ENCODE measurements at places on chromosomes 7 and 10.

GRCh38 chr7:11376529-11376928, 402.9 kb downstream of the PHF14 start:
- no peak overlapping the region for H3K27ac ChIP-seq
- no peaks in the 10 kb centered on the region for H3K4me1 ChIP-seq
- H3K27me3 ChIP-seq = peaks cover 2% of the 10 kb centered on the region
- H3K4me3 ChIP-seq = no peak overlapping the region
- no peaks in the 10 kb centered on the region for H3K36me3 ChIP-seq

- H3K36me3 ChIP-seq = no peaks in the 10 kb centered on the region
- no peak overlapping the region for H3K27ac ChIP-seq
- no peak overlapping the region for H3K4me3 ChIP-seq
Observed at GRCh38 chr7:70060298-70061068, 462.2 kb downstream of the AUTS2 start.

- no peak overlapping the region for H3K4me3 ChIP-seq
- H3K36me3 ChIP-seq = peaks cover 7% of the 10 kb centered on the region
- H3K4me1 ChIP-seq = peaks cover 14% of the 10 kb centered on the region
- no peak overlapping the region for H3K27ac ChIP-seq
- no peak for DNase-seq
Observed at GRCh38 chr7:96713037-96713436, 3.4 kb upstream of the SEM1 start.

- DNase-seq = no peak
- H3K4me3 ChIP-seq = no peak overlapping the region
- H3K27ac ChIP-seq = no peak overlapping the region
- H3K36me3 ChIP-seq = no peaks in the 10 kb centered on the region
- H3K27me3 ChIP-seq = no peaks in the 10 kb centered on the region
- no peaks in the 10 kb centered on the region for H3K4me1 ChIP-seq
Observed at GRCh38 chr10:65660006-65660405, 1265.8 kb upstream of the LRRTM3 start.

- H3K27me3 ChIP-seq = peaks cover 17% of the 10 kb centered on the region
- no peak for DNase-seq
- no peak overlapping the region for H3K27ac ChIP-seq
- no peaks in the 10 kb centered on the region for H3K4me1 ChIP-seq
- H3K36me3 ChIP-seq = no peaks in the 10 kb centered on the region
- H3K4me3 ChIP-seq = no peak overlapping the region
Observed at GRCh38 chr10:49419005-49419404, 23.1 kb upstream of the DRGX start.

DNA sequence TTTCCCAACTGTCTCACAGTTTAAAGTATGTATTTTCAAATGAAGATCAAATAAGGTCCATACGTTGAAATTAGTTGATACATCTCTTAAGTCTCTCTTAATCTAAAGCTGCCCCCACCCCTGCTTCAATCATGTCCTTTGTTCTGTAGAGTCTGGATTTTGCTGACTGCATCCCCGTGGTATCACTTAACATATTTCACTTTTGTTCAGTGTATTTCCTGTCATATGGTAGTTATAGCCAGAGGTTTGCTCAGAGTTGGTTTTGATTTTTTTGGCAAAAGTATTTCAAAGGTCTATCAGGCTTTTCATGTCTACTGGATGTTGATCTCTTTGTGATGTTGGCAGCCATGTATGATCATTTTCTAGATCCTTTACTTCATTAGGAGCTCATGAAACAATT, 54.4 kb upstream of the ARID5B start:
- peaks cover 7% of the 10 kb centered on the region for H3K4me1 ChIP-seq
- H3K27me3 ChIP-seq = no peaks in the 10 kb centered on the region
- no peak for DNase-seq
- no peak overlapping the region for H3K27ac ChIP-seq

DNA sequence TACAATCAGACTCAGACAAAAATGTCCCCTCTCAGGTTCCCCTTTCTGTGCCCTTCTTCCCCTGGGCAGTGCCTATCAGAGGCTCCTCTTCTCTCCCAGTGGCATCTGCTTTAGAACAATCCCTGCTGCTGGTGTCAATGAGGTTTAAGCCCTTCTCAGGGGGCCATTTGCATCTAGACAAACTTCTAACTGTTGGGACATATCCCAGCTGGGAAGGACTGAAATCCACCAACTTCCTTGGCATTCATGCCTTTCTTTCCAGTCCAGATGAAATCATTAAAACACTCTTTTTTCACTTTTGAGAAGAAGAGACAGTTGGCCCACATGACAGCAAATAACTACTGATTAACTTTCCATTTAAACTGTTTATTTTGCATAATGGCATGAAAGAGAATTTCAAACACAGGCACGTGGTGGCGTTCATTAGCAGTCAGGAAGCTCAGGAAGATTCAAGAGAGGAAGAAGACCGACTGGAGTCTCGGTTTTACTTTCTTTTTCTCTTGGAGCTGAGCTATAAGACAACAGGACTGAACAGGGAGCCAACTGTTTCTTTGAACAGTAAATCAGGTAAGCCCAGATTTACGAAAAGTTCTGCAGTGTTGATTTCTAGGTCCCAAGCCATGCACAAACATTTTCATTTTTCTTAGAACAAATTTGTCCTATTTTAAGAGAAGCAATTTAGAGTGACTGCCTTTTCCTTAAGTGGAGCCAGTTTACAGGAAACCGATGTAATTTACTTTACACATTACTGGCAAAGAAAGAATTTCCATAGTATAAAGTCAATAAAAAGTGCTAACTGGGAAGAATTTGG, at the start of gene GIMAP2:
TSS of gene GIMAP2 (plus strand) at position 488 of the 811 bp plus-strand sequence. CDS start 1,354 bp downstream, outside the sequence.
- peaks cover 49% of the 10 kb centered on the region for H3K36me3 ChIP-seq
- DNase-seq = no peak
- H3K27ac ChIP-seq = peak within 1 kb of the TSS; percentile 98
- H3K4me3 ChIP-seq = peak within 1 kb of the TSS; percentile 94
- no peaks in the 10 kb centered on the region for H3K27me3 ChIP-seq
- H3K4me1 ChIP-seq = peaks cover 73% of the 10 kb centered on the region

- H3K27ac ChIP-seq = peak within 1 kb of the TSS; percentile 95
- H3K4me1 ChIP-seq = peaks cover 52% of the 10 kb centered on the region
- no peaks in the 10 kb centered on the region for H3K36me3 ChIP-seq
- H3K4me3 ChIP-seq = peak within 1 kb of the TSS; percentile 92
- no peaks in the 10 kb centered on the region for H3K27me3 ChIP-seq
- peak; percentile 73 for DNase-seq
Observed at GRCh38 chr10:102120142-102120990, at the start of gene LDB1. TSS of gene LDB1 (minus strand) at chr10:102120368. CDS start at chr10:102120110, 258 bp downstream.

GRCh38 chr10:49791100-49791499, 29.0 kb upstream of the OGDHL start:
- H3K4me1 ChIP-seq = no peaks in the 10 kb centered on the region
- no peaks in the 10 kb centered on the region for H3K36me3 ChIP-seq
- H3K27me3 ChIP-seq = no peaks in the 10 kb centered on the region
- H3K4me3 ChIP-seq = no peak overlapping the region
- no peak for DNase-seq

DNA sequence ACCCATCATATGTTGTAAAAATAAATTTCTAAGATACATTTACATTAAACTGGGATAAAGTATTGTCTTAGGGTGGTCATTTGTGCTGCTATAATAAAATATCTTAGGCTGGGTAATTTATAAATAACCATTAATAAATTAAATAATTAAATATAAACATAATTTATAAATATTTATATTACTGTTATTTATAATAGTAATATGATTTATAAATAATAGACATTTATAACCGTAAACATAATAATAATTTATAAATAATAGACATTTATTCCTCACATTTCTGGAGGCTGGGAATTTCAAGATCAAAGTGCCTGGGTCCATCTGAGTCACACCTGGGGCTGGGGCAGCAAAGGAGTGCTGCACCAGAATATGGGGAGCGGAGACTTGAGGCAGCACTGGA, 31.1 kb downstream of the ZWINT start:
- no peaks in the 10 kb centered on the region for H3K36me3 ChIP-seq
- H3K27me3 ChIP-seq = no peaks in the 10 kb centered on the region
- H3K27ac ChIP-seq = no peak overlapping the region
- no peak for DNase-seq
- H3K4me1 ChIP-seq = no peaks in the 10 kb centered on the region

DNA sequence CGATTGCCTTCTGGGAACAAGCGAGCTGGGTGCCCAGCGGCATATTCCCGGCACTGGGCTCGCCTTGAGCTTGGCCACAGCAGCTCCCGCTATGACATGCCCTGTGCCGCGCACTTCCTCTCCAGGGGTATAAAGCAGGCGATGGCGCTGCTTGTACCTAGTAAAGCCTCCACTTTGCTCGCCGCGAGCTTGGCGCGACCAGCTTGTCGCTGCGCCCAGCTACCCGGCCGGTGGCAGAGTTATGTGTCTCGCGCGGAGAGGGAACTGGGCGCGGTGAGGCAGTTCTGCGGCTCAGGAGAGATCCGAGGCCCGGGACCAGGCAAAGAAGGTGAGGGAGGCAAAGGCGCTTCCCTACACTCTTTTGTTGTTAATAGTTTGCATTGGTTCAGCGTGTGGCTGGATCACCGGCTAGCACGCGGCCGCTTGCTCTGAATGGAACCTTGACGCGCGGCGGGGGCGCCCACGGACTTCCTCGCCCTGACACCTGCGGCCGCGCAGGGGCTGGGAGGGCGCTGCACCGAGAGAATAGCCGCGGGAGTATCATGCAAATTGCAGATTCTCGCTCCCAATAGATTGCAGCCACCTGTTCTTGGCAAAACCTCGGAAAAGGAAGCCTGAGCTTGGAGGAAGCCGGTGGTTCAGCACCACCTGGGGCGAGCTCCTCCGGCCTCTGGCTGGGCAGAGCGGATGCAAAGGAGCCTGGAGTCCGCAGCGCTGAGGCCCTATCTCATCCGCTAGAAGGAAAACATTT, 3.0 kb upstream of the BUB3 start:
- DNase-seq = no peak
- peaks cover 42% of the 10 kb centered on the region for H3K27me3 ChIP-seq
- peaks cover 18% of the 10 kb centered on the region for H3K36me3 ChIP-seq
- H3K27ac ChIP-seq = no peak overlapping the region
- H3K4me3 ChIP-seq = peak overlapping the region; percentile 72

- H3K36me3 ChIP-seq = no peaks in the 10 kb centered on the region
- H3K4me1 ChIP-seq = peaks cover 18% of the 10 kb centered on the region
- H3K27me3 ChIP-seq = peaks cover 9% of the 10 kb centered on the region
- DNase-seq = no peak
- no peak overlapping the region for H3K4me3 ChIP-seq
Observed at GRCh38 chr10:62708569-62708968, 96.0 kb upstream of the ADO start.

DNA sequence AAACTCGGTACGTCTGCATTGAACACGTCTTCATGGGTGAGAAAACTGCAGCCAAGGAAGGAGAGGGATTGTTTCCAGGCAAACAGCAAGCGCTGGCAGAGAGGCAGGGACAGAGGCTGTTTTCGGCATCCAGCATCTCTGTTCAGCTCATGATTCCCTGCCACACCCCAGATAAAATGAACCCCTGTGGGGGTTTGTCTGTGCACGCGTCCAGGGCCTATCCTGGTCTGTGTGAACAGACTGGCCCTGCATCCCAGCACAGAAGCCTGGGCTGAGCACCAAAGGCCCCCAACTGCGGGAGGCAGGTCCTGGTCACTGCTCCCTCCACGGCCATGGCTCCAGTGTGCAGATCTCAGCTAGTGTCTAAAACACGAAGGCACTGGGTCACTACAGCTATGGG, 83.3 kb upstream of the FAM20C start:
- no peak overlapping the region for H3K27ac ChIP-seq
- H3K4me3 ChIP-seq = no peak overlapping the region
- no peaks in the 10 kb centered on the region for H3K36me3 ChIP-seq
- DNase-seq = no peak
- no peaks in the 10 kb centered on the region for H3K4me1 ChIP-seq
- peaks cover 44% of the 10 kb centered on the region for H3K27me3 ChIP-seq

- H3K4me1 ChIP-seq = peaks cover 50% of the 10 kb centered on the region
- H3K27ac ChIP-seq = peak overlapping the region; percentile 89
- H3K36me3 ChIP-seq = peaks cover 13% of the 10 kb centered on the region
- H3K4me3 ChIP-seq = peak overlapping the region; percentile 25
- no peaks in the 10 kb centered on the region for H3K27me3 ChIP-seq
Observed at GRCh38 chr10:62681211-62681940, 123.1 kb upstream of the ADO start.

- H3K36me3 ChIP-seq = no peaks in the 10 kb centered on the region
- H3K4me3 ChIP-seq = no peak overlapping the region
- H3K27me3 ChIP-seq = peaks cover 4% of the 10 kb centered on the region
Observed at GRCh38 chr7:87225696-87226095, 6.2 kb upstream of the TMEM243 start.

DNA sequence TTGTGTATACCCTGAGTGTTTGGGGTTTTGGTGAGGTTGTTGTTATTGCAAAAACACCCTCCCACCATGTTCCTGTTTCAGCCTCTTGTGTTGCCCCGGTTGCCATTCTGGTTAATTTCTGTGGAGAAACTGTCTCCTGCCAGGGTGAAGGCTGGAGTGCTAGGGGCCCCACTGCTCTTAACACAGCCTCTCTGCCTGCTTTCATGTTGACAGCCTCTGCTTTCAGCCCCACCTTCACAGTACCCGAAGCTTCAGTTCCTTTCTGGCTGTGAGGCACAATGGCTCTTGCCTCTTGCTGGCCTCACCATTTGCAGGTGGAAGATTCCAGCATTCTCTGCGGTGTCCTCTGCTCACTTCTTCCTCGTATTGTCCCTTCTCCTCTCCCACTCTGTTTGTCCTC, 19.2 kb downstream of the SLC18A2 start:
- no peak overlapping the region for H3K4me3 ChIP-seq
- H3K4me1 ChIP-seq = peaks cover 9% of the 10 kb centered on the region
- no peaks in the 10 kb centered on the region for H3K36me3 ChIP-seq
- peaks cover 31% of the 10 kb centered on the region for H3K27me3 ChIP-seq

Data from activated naive CD8-positive, alpha-beta T cell treated with anti-CD3 and anti-CD28 coated beads, Interleukin-2, amount 50 U/mL, for 24 hours (primary cell).